ENCODE measurements at places on chromosomes 2 and 18. TPM values are rescaled to one million over a fixed set of nuclear protein-coding genes. Genes with fewer than 3 reads are reported as not detected.

DNA sequence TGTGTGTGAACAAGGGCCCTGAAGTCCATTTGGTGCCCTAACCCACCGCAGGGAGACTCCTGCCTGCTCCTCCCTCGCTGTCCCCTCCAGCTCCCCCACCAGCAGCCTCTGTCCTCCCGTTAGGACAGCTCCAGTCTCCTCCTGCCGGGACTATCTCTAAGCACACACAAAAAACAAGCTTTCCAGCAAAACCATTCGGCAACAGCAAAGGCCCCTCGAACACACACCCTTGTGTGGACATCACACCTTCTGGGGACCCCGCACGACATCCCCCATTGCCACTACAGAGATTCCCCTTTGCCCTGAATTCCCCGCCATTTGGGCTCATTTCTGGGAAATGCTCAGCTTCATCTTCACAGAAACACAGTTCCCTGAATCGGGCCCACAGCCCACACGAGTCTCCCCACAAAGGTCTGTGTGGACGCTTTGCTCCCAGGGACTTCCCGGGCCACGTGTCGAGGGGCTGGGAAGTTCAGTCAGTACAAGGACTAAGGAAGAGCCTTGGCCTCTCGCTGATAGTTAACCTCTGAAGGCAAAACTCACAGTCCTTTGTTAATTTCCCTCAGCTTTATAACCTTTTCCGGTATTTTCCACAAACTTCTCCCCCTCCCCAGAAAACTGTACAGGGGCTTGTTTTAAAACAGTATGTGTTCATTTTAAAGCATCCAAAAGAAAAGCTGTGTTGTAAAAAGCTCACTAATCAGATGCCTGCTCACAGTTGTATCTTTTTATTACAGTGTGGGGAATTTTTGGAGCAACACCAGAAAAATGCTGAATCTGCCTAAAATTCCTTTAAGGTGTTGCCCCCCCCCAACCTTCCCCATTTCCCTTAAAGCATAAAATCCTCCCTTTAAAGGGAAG is 25.9 kb downstream of the SMAD7 start:
- no peak for DNase-seq

- no peak for DNase-seq
Observed at GRCh38 chr18:22900558-22901238, 32.4 kb upstream of the RBBP8 start.

DNA sequence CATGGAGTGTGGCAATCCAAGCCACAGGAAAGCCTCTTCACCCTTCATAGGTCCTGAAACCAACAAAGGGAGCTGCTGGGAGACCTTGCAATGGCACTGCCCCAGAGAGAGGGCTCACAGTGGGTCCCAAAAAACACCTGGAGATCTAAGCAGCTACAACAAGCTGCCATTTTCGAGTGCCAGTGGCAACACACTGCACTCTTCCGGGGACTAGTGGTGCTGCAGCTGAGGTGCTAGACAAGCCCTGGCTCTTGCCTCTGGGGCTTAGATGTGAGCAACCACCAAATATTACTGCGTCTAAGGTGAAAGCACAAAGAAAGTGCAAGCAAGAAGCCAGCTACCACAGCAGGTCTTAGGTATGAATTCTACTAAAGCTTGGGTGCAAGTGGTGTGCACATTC is 192.9 kb downstream of the NOL4 start:
- no peak for DNase-seq

SLC35F6 gene
- 5.1 TPM for total RNA-seq

GRCh38 chr18:38367473-38367872 is 801.9 kb upstream of the CELF4 start:
- DNase-seq = no peak

DNA sequence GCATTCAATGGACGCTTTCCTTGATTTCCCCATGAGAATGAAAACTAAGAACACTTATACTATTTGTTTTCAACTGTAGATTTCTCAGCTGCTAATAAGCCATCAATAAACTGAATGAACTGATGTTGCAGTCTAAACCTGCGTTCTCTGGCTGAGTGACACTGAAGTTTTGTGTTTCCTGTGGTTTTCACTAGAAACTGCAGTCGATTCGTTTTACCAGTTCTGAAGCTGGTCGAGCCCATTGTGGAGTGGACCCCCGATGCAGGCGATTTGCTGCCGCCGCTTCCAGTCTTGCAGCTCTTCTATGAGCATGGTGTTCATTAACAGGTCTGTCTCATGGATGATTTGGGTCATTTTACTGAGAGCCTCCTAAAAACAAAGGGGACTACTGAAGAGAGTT is 50.6 kb upstream of the STAT1 start:
- no peak for DNase-seq

DNA sequence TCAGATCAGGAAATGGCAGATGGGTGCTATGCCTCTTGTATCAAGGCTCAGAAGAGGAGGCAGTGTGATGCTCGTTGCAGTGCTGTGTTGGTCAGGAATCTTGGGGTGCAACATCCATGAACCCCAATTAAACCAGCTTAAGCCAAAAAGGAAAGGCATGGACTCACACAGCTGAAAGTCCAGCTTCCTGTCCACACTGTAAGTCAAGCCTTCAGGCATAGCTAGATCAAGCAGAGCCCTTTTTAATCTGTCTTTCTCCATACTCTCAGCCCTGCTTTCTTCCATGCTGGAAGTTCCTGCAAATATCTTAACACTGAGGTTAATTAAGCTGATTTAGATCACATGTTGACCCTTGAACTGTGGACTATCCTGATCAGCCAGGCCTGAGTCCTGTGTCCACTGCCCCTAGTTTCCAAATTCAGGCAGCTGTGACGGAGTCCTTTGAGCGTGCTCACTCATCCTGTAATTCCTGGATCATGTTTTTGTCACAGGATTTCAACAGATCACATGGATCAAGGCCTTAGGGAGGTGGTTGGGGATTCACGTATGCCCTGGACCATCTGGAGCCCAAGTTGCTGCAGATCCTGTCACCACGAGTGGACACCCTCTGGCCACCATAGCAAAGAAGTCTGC is 4.5 kb upstream of the C2orf74 start:
- no peak for DNase-seq

Measured in activated naive CD4-positive, alpha-beta T cell treated with anti-CD3 and anti-CD28 coated beads, Interleukin-2, amount 50 U/mL, for 72 hours (primary cell).